Dorsolateral prefrontal cortex (tissue), 122 donors: ENCODE measurements at places on chromosomes 7 and 10. TPM values are rescaled to one million over a fixed set of nuclear protein-coding genes. Genes with fewer than 3 reads are reported as not detected.

Gene TWIST1
- total RNA-seq = 2.6 TPM

- DNase-seq = no peak
These were observed 208.8 kb upstream of the IGFBP3 start for GRCh38 chr7:46129831-46130230.

Gene GLCCI1
- 130 TPM for total RNA-seq

- DNase-seq = no peak
These were observed 12.4 kb upstream of the IL15RA start for GRCh38 chr10:5989756-5990155.

DNA sequence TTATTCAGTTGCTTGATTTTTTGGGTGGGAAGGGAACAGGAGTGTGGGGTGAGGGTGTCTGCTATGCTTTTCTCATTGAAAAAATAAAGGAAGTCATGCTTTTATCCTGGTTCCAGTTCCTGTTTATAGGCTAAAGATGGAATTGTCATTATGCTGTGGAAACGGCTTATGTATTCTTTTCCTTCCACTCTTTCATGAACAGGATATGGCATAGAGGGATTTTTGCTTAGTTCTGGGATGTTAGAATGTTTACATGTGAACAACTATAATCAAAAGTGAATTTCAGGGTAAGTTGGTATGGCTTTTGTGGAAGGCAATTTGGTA, 35.9 kb upstream of the PTPN12 start:
- no peak for DNase-seq

Gene KCNIP2
- 133 TPM for total RNA-seq

DNA sequence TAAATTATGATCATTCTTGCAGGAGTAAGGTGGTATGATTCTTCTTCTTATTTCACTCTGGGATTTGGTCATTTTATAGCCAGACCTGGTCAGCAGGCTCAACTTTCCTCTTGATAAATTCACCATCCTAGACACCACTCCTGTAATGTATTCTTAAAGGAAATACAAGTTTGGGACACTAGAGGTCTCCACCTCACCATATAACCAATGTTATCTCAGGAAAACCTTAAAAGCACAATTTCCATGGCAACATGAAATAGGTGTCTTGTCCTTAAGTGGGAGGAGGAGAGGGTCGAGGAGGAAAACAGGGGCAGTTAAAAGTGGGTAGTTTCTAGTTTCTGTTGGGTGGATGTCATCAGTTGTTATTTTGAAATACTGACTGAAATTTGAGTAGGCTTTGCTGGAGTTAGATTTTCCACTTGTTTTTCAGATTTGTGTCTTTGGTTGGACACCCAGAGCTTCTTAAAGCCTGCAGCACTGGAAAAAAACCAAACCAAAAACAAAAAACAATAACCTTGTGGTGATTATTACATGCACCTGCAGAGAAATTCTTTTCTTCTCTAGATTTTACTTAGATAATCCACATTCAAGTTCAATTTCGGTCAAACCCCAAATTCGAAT, 163.1 kb downstream of the PRKCQ start:
- no peak for DNase-seq

DNA sequence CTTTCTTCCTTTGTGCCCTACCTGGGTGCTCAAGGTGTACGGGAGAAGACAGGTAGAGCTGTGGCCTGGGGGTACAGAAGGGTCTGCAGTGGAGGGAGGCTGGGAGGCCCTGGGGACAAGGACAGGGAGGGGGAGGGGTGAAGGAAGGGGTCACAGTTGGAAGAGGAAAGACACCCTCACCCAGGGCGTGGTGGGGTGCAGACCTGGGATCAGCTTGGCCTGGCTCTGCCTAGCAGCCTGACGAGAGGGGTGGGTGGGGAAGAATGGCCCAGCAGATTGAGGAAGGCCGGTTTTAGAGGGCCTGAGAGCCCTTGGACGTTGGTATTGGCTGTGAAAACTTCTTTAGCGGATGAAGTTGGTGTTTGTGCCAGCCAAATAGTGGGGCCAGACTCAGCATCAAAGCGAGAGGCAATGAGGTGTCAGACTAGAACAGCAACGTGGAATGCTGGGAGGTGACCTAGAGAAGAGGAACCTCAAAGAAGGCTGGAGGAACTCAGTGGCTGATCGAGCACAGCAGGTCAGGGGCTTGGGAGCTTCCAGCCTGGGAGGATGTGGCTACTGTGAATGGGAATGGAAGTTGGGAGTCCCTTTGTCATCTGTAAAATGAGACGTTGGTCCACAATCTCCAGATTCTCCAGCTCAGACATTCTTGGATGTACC, 18.1 kb upstream of the TRIM8 start:
- DNase-seq = no peak

Gene CTAGE4
- 0.30 TPM for total RNA-seq

GRCh38 chr7:90663176-90663575, 67.1 kb downstream of the CDK14 start:
- DNase-seq = no peak

- DNase-seq = no peak
These were observed 151.9 kb downstream of the PON1 start for GRCh38 chr7:95172420-95172819.

GRCh38 chr7:158910254-158911053, 54.1 kb downstream of the DYNC2I1 start:
- no peak for DNase-seq

- no peak for DNase-seq
These were observed 37.4 kb upstream of the ARL4A start for GRCh38 chr7:12650080-12650479.

- no peak for DNase-seq
These were observed 100.1 kb downstream of the XPNPEP1 start for GRCh38 chr10:109823196-109823595.

DNA sequence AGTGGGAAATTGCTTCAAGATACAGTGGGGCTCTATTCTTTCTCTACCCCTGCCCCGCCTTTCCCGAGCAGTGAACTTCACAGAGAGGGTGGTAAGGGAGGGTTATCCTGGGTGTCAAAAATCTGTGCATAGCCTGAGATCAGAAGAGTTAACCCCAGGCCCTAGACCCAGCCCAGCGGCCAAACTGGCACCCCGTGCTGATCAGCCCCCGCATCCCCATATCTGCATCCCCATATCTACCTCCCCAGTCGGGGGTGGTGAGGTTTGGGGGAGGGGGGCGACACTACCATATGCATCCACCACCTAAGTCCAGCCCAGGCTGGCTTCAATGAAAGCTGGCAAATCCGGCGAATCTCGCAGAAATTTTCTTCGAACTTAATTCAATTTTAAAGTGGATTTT, 7.0 kb upstream of the DLX6 start:
- DNase-seq = no peak

Gene HMX2
- not detected for total RNA-seq

- no peak for DNase-seq
These were observed 146.7 kb downstream of the WNT2 start for GRCh38 chr7:117176206-117176605.

- DNase-seq = no peak
These were observed 119.5 kb downstream of the AOAH start for GRCh38 chr7:36604806-36605205.

DNA sequence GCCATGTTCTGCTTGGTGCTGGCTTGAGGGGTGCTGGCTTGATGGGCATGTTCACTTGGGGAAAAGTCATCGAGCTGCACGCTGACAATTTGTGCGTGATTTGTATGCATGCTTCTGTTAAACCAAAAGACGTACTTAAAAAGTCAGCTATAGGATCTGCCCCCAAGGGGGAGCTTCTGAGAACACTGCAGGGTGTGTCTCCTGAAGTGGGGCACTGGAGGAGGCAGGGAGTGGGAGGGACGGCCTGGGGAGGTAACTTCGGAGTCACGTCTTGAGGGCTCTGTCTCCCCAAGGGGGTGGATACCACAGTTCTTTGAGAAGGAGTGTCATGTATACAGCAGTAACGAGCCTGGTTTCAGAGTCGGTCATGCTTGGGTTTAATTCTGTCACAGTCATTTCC, 406.5 kb downstream of the PLXNA4 start:
- no peak for DNase-seq

Gene NPFFR1
- 1.8 TPM for total RNA-seq

- no peak for DNase-seq
These were observed 8.4 kb downstream of the AGAP3 start for GRCh38 chr7:151094675-151095074.

DNA sequence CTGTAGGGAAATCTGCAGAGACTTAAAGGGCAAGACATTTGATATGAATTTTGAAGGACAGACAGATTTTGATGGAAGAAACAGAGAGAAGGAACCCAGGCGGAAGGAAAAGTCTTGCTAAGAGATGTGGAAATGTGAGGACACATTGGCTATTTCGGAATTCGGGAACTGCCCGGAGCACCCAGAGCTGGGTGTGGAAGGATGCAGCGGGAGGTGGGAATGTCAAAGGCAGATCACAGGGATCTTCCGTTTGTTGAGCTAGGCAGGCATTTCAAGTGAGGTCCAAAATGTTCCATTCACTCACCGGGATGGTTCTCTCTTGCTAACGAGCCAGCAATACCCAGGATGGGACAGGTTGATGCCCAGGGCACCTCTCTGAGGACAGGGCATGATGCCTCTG, 87.2 kb upstream of the CTBP2 start:
- DNase-seq = no peak

Gene GIMAP5
- total RNA-seq = 6.8 TPM

DNA sequence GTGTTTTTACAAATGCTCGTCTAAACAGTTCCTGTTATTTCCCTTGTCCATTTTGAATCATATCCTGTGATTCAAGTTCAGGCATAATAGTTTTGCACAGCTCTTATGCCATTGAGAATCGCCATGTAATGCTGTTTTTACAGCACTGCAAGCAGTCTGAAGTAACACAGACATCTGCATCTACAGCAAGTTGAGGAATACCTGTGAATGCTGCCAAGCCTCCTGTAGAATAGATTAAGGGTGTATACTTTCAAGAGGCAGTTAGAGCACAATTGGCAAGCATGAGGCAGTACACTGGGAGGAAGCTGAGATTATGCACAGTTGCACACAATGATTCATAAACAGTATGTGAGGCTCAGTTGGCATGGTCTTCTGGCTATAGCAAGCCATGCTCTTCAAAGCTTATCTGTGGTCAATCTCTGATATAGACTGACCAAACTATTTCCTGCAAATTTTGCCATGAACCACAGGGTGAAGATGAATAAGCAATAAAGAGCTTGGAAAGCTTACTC, 121.9 kb upstream of the AKR1E2 start:
- DNase-seq = no peak

GRCh38 chr7:101174322-101174854, 5.7 kb downstream of the NAT16 start:
- no peak for DNase-seq

Gene SFRP4
- 1.5 TPM for total RNA-seq

Gene LRMDA
- 12.2 TPM for total RNA-seq

- no peak for DNase-seq
These were observed 898 bp upstream of the SEM1 start for GRCh38 chr7:96710544-96710943.

DNA sequence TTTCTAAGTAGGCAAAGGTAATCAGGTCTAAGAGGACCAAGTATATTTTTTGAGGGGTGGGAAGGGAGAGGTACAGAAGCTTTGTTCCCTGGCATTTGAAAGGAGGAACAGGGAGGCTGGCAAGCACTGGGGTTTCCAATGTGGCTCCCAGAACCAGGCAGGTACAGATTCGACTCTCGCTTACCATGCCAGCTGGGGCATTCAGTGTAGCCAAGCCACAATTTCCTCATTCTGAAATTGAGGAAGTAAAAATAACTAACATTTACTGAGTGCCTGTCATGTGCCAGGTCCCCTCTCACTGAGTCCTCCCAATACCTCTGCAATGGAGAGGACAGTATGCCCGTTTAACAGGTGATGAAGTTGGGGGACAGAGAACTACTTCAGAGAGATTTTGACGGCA, 45.9 kb upstream of the BET1 start:
- DNase-seq = no peak

GRCh38 chr7:38658921-38659320, 27.7 kb upstream of the AMPH start:
- no peak for DNase-seq

GRCh38 chr10:27838361-27838760, 92.7 kb upstream of the MKX start:
- no peak for DNase-seq

DNA sequence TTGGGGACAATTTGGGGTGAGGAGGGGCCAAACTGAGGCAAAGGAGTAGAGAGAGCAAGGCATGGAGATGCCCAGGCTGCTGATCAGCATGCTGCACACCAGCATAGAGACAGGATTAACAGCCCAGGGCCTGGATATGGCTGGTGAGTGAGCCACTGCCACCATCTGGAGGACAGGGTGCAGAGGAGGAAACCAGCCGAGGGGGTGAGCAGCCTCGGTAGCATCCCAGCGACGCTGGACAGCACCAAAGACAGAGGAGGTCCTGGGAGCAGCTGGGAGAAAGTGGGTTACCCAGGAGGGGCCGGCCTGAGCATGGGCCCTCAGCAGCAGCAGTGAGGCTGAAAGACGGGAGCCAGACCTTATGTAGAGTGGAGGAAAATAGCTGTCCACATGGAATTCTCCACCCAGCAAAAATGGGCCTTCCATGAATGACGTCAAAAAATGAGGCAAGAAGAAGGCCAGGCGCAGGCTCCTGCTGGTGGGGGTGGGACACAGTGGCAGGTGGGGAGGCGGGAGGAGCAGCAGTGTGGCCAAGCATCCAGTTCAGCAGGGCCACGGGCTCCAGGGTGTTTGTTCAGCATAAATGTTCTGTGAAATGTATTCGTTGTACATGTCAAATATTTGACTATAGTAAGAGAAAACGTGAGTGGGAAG, 16.7 kb downstream of the RET start:
- no peak for DNase-seq

Gene AKR1C4
- not detected for total RNA-seq

- no peak for DNase-seq
These were observed 24.2 kb upstream of the ARPC1A start for GRCh38 chr7:99301496-99301895.

DNA sequence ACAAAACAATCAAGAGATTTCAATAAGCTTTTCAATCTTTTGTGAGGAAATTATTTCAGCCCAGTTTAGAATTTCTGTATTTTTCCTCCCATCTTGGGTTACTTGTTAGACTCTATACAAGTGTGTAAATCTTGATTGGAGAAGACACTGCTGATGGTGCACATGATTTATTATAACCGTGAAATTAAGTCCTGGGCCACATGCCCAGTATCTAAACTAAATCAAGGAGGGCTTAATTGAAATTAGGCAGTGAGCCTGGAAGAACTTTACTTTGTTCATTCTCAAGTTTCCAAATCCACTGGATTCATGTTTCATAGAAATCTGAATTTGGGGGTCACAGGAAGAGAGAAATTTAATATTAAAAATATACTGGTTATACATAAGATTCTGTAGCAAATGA, 44.5 kb downstream of the CSTF2T start:
- DNase-seq = no peak

DNA sequence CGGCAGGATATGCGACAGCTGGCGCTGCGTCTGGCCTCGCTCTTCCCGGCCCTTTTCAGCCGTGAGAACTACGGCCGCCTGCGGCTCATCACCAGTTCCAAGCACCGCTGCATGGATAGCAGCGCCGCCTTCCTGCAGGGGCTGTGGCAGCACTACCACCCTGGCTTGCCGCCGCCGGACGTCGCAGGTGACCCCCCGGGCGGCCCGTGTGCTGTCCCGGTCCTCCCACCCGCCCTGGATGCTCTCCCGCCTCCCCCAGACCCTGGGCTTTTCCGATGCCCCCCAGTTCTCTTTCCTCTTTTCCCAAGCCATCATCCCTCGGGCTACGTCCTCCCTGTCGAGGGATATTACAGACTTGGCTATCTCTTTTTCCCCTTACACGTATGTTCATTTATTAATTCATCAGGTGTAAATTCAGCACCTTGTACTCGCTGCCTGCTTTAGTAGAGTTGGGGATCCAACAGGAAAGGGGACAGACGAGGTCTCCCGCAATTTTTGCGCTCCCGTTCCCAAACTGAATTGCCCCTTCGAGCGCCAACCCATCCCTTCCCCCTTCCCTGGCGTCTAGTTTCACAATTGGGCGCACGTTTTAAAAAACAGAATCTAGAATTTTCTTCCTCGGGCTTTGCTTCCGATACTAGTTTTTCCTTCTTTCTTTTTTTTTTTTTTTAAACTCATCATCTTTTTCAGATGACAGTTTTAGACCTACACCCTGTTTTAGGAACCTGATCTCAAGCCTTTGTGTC, 846 bp downstream of the MINPP1 start:
- peak; percentile 67 for DNase-seq
